COR-L47 (cell line): ENCODE measurements at places on chromosomes 7 and 10.

DNA sequence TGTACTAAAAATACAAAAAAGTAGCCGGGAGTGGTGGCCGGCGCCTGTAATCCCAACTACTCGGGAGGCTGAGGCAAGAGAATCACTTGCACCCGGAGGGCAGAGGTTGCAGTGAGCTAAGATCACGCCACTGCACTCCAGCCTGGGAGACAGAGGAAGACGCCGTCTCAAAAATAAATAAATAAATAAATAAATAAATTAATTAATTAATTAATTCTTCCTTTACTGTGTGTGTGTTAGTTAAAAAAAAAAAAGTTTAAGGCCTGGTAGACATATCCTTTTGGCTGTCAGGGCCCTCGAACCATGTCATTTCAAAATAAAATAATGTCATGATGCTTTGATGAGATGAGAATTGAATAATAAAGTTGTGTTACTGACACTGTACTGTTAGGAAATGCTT, 81.3 kb downstream of the ZNF467 start:
- DNase-seq = no peak

GRCh38 chr10:110336111-110336721, 31.5 kb upstream of the SMNDC1 start:
- DNase-seq = no peak

- no peak for DNase-seq
Measured at GRCh38 chr7:47267346-47267745, 314.6 kb downstream of the TNS3 start.

- no peak for DNase-seq
Measured at GRCh38 chr7:140212100-140212881, 35.5 kb upstream of the KDM7A start.

- no peak for DNase-seq
Measured at GRCh38 chr7:129069021-129069420, 14.1 kb upstream of the TNPO3 start.

- no peak for DNase-seq
Measured at GRCh38 chr7:50330254-50330653, 25.7 kb downstream of the IKZF1 start.

DNA sequence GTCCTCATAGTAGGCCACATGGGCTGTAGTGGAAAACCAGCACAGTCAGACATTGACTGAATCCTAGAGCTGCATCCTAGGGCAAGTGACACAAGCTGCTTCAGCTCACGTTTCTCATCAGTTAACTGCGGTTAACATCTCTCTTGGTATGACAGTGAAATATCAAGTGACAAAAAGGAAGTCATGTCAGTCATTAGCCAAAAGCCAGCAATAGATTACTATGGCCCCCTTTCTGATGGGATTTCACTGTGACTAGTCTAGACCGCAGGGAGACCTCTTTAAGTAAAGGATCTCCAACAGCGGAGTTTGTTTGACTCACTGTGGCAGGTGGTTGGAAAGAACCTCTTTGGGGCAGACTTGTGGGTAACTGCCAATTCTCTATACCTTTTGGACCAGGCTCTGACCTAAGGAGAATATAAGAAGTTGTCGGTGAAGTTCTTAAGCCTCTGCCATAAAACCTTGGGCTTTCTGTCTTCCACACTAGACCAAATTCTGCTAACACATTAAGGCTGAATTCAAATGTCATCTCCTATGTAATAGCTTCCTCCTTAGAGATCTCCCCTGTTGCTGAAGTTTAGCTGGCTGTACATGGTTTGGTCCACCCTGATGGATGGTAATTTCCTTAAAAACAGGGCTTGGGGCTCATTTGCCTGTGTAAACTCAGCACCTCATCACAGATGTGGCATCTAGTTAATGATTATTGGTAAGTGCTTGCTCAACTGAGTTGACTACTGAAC, 115.3 kb downstream of the SGMS1 start:
- DNase-seq = no peak

GRCh38 chr10:132699411-132700155, 86.4 kb downstream of the NKX6-2 start:
- no peak for DNase-seq

DNA sequence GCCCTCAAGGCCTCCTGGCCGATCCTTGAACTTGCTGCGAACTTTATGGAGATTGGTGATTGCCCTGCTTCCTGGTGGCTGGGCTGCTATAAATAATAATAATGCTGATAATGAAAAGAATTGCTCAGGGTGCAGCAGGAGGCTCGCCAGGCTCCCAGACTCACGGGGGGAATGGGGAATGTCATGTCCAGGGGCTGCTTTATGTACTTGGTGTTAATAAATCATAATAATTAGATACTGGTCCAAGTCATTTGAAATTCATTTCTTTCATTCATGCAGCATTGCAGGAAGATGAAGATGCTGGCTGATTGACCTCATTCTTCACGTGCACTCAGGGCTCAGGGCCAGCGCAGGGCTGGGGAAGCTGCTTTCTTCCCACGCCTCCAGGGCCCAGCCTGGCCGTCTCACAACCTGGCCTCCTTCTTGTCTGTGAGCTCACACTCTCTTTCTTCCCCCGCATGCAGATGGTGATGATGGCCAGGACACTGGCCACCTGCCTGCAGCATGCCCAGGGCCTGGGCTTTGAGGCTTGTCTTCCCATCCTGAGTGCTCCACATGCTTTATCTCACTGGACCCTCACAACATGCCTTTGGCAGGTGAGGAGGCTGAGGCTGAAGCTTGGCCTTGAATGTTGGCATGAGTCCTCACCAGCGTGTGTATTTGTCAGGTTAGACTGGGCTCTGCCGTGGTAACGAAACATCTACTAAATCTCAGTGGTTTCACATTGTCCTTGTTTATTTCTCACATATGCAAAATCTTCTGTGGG, 138.4 kb upstream of the TNS3 start:
- no peak for DNase-seq

DNA sequence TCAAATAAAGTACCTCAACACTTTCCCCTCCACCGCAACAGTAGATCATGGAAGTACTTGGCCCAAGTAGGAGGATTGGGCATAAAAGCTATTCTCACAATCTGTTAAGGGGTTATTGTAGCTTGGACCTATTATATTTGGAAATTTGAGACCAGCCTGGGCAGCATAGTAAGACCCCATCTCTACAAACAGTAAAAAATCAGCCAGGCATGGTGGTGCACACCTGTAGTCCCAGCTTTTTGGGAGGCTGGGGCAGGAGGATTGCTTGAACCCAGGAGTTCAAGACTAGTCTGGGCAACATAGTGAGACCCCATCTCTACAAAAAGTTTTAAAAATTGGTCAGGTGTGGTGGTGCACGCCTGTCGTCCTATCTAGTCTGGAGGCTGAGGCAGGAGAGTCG, 13.2 kb downstream of the PRKRIP1 start:
- DNase-seq = no peak

GRCh38 chr10:107169516-107169915, 5.0 kb upstream of the SORCS1 start:
- DNase-seq = no peak

DNA sequence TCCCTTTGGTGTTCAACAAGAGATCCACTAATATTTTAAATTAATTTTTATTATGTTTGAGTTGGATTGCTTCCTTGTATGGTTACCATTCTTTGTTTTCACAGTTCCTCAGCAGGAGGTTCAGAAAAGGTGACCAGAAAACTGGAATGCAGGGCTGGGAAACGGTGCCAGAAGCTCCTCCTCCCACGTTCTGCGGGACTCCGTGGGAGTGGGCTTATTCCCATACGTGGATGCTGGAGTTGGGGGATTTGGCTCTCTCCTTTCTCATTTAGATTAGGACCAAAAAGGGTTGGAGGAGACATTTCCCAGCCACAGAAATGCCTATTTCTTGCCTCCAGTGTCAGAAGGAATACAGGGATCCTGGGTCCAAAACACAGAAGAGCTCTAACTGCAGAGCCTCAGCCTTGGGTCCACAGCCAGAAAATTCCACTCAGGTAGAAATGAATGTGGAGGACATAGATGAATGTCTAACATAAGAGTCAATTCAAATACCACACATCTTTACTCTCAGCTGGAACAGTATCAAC, 56.0 kb downstream of the SORBS1 start:
- DNase-seq = no peak

DNA sequence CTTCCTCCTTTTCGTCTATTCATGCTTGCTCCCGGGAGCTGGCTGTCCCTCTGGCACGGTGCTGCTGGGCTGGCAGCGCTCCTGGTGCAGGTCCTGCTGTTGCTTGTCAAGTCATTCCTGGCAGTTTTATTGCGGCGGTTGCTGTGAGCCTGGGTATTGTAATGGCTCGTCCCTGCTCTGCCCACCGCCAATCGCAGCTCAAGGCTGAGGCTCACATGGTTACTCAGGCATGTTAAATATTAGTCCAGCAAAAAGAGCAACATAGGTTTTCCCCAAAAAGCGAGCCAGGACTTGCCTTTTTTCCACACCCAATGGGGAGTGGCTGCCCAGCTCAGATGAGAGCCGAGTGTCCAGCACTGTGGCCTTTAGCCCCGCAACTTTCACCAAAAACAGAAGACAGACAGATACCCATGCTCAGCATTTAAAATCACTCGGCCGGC, 492.9 kb upstream of the FOXK1 start:
- peak; percentile 78 for DNase-seq

- DNase-seq = no peak
Measured at GRCh38 chr10:48437546-48437945, 131.1 kb downstream of the MAPK8 start.

DNA sequence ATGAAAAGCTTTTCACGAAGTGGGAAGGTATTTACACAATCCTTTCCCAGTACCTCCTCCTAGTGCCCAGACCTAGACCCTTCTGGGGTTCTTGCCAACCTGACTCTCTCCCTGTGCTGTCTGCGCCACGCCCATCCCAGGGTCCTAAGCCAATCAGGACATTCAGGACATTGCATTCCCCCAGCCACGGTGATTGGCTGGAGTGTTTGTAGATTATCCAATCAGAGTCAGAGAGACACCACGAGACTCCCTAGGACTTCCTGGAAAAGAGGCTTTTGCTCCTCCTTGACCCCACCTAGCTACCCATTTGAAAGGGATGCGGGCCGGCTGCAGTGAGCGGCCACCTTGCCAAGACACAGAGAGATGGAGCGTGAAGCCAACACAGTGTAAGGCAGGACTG, 3.5 kb upstream of the GDF2 start:
- DNase-seq = no peak

GRCh38 chr7:14195079-14195478, 205.6 kb upstream of the ETV1 start:
- no peak for DNase-seq

DNA sequence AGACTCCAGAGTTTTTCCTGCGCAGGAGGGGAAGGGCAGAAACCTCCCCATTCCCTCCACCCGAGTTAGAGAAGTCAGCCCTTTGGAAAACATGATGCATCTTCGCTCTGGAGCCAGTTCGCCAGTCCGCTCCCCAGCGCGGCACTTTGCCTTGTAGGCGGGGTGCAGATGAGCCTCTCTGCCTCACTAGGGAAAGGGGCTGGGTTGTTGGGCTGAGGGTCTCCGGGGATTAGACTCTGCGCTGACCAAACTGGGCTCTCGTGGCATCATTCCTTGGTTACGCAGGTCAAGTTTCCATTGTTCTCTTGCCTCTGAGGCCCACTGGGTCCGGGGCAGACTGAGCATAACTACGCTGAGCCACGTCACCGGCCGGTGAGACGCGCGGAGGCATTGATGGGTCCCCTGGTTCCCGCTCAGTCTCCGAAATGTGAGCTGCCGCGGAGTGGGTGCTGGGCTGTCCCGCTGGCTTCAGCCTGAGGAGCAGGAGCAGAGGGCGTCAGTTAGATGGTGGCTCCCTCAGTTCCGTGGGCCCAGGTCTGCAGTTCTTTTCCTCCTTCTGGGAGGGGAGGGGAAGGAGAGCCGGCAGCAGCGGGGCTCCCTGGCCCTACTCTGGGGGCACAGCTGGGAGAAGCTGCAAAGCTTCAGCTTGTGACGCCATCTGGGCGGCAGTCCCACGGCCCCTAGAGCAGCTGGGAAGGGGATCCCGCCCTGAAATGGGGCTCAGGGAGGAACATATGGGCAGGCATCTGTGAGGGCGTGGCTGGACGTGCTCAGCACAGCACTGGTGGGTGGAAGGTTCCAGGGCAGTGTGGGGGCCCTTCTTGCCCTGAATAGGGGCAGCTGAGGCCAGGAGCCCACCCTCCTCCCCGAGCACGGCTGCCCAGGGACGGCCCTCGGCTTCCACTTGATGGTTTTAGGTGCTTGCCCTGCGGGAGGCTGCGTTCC, 121.3 kb upstream of the BTBD16 start:
- no peak for DNase-seq

GRCh38 chr7:41738336-41738735, 35.4 kb upstream of the INHBA start:
- DNase-seq = no peak

DNA sequence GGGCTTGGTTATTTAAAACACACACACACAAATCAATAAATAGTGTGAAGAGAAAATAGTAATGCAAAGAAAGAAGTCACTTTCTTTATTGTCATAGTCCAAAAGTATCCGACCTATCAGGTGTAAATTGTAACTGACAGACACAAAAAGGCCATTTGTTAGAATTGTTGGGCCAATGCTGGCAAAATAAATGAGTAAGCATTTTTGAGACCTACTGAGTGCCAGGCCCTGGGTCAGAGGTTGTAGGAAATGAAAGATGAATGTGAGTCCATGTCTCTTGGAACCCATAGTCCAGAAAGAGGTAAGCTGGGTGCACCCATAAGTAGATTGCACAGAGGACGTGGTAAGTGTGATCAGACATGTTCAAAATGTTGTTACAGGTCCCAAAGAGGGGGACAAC, 13.5 kb upstream of the EGR2 start:
- DNase-seq = no peak

DNA sequence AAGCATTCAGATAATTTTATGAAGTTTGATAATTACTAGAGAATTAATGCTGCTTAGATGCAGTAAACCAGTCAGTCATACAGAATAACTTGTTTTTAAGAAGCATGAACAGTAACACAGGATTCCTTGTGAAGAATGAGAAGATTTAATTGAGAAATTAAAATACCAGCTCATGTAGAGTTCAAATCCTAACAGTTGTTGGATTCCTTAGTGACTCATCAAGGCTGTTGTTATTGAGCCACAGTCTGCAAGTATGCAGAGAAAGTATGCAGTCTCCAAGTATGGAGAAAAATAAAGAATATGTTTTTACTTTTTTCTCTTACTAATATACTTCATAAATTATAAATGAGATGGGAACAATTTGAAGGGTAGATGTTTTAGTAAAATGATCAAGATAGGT, 30.2 kb upstream of the CYP26C1 start:
- DNase-seq = no peak

DNA sequence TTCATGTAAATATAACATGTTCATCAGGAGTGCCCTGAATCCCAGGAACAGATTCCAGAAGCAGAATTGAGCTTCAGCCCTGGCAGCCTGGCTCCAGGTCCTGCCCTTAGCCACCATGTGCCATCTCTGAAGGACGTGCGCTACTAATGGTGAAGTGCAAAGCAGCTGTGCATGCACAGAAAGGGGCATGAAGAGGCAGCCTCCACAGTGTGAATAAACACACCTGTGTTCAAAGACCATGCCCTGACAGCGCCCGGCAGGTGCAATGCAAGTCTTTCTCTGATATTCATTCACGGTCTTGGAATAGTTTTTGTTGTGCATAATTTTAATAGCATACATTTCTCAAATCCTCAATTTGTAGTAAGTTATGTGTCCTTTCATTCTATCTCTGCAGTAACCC, 250.4 kb upstream of the TCERG1L start:
- no peak for DNase-seq

DNA sequence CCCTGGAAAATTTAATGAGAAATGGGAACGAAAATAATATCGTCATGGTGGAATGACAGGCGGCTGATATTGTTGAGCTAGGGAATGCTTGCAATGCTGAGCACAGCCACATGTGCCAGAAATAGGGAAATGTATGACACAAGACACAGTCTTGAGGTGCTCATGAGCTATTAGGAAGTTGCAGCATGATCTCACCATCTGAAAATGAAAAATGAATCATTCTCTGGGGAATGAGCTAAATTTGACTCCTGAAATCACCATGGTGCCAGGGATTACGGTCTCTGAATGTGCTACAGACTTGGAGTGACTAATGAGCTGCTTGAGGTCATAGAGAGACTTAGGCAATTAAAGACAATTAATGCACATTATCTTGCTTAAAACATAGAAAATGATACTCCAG, 845.0 kb downstream of the CNTNAP2 start:
- DNase-seq = no peak
